Activated CD4-positive, alpha-beta T cell treated with anti-CD3 and anti-CD28 coated beads for 24 hours (primary cell): ENCODE measurements at places on chromosomes 13 and 19.

GRCh38 chr13:25525884-25526283 lies 154.1 kb downstream of the ATP8A2 start:
- DNase-seq, result no peak

- no peak for DNase-seq
Measured at GRCh38 chr13:73715911-73716510, 418.2 kb downstream of the KLF12 start.

DNA sequence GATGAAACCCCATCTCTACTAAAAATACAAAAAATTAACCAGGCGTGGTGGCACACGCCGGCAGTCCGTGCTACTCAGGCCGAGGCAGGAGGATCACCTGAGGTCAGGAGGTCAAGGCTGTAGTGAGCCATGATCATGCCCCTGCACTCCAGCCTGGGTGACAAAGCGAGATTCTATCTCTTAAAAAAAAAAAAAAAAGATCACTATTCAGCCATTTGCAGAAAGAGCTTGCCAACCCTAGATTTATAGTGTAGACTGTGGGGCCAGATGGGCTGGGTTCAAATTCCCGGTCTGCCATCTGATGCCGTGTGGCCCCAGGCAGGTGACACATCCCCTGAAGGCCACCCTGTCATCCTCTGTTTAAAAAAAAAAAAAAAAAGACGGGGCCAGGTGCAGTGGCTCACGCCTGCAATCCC lies 28.9 kb downstream of the SMIM24 start:
- no peak for DNase-seq

DNA sequence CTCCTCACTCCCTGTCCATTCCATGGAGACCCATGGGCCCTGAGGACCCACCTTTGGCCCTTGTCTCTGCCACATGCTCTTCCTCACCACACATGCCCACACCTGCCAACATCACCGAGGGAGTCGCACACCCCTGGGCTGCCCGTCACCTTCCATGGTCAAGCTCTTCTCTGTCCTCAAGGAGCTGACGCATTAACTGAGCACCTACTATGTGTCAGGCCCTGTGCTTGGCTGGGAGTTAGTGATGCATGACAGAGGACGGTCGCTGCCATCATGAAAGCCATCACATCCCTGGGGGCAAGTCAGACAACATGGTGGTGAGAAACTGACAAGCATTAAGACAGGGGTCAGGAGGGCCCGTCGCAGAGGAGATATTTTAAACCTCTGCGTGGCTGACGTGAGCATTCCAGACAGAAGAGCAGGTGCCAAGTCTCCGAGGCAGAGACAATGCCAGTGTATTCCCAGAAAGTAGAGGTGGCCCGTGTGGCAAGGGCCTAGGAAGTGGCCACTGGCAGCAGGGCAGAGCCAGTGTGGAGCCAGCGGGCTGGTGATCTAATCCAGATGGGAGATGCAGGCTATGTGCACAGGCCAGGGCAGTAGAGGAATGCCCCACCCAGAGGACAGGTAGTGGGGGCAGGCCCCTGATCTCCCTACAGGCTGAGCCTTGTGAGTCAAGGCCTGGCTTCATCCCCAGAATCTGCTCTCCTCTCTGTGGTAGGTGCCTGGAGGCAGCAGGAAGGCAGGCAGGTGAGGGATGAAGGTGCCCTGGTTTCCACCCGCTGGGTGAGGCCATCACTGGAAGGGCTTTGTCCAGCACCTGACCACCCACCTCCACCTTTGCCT lies 21.2 kb downstream of the ELAVL1 start:
- DNase-seq, result no peak

- DNase-seq, result no peak
Measured at GRCh38 chr13:34747507-34747906, 194.6 kb upstream of the NBEA start.

- DNase-seq, result no peak
Measured at GRCh38 chr13:48476215-48476614, 56.7 kb downstream of the RCBTB2 start.

DNA sequence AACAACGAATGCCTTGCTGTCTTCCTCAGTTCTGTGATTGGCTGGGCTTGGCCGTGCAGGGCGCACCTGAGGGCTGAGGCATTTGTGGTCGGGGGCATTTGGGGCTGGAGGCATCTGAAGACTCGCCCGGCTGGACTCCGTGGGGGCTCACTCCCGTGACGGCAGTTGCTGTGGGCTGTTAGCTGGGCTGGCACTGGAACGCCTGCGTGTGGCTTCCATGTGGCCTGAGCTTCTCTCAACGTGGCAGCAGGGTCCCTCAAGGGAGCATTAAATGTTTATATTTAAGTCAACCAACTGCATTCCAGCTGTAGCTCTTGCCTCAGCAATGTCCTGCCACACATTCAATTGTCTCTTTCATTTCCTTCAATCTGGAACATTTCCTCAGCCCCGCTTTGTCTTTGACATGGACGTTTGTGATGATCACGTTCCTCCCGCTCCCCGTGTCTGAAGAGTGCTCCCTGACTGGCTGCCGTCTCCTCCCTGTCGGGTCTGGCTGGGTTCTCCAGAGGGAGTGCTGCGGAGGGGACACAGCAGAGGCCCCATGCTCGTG lies 21.0 kb downstream of the CCDC8 start:
- no peak for DNase-seq

DNA sequence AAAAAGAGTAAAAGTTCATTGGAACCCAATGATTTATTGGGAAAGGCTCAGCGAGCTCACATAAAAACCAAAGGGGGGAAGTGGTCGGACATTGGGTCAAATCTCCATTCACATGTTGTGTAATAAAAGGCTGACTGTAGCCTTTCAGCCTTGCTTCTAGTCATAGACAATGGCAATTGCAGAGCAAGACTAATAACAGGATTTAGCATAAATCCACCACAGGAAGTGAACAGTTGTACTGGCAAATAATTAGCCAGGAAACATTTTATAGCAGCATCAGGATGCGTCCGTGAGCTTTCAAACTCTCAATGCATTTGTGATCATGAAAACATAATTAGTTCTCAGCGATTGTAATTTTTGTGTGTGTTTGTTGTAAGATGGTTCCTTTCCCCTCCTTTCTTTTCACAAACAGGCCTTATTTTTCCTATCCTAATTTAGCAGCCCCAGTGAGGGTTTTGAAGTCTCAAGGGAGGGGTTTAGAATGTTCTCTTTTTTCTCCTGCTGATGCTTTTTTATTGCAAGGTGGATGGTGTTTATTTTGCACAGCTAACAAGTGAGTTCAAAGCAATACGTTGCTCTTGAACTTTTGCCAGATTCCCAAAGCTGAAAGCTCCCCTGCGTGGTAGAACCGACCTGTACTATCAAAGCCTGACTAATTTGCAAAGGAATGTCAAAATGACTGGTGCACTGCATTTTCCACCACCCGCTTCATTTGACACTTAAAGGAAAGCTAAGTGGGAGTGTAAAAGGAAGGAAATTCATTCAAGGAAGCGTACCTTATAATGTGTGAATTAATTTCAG lies 105.6 kb downstream of the SPRY2 start:
- DNase-seq, result no peak

DNA sequence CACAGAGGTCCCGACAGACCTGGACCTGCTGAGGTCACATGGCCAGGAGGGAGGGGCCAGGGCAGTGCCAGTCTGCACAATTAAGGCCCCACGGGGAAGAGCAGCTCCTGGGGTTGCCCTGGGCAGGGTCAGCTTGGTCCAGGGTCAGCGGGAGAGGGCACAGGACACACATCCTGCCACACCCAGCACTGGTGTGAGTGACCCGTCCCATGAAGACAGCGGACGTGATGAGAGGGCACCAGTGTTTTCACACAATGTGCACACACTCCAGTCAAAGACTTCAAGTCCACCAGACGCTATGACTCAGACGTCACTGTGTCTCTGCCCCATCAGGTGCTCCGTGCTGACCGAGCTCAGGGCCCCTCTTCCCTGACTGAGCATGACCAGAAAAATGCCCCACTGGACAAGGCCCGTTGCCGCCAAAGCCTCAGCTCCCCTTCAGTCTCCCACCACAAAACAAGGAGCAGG lies 4.2 kb downstream of the TMEM259 start:
- no peak for DNase-seq

DNA sequence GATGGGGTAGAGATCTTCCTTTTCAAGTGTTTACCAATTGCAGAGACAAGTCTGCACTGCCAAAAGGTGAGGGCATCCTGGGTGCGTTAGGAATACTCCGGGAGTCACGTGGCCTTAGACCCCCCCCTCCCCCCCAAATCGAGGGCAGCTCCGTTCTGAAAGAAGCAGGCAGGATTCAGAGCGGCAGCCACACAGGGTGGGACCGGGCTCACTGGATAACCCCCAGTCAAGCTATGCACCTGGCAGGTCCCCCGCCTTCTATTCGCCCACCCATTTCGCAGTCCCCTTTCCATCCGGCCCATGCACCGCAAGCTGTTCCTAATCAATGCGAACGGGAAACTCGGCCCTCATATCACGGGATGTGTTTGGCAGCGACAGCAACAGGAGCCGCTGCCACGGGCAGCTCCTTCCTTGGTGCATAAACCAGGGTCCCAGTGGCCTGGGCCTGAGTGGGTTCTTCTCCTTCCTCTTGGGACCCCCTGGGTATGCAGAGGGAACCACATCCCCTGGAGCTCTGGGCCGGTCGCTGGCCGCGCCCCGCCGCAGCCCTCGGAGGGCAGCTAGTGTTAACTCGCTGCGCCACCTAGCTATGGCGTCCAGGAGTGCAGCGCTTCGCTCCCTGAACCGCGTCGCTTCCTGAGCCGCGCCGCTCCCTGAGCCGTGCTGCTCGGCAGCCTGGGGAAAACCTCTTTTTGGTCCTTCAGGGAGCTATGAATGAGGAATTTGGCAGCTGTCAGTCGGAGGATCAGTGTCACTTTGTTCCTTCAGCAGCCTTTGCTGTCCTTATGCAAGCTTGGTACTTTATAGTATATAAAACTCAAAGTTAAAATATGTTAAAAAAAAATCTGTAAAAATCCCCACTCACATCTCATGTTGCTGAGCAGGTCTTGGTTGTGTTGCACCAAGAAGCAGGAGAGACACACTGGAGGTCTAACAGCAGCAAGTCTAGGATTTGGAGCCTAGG lies 41.4 kb downstream of the LYL1 start:
- peak; percentile 80 for DNase-seq

DNA sequence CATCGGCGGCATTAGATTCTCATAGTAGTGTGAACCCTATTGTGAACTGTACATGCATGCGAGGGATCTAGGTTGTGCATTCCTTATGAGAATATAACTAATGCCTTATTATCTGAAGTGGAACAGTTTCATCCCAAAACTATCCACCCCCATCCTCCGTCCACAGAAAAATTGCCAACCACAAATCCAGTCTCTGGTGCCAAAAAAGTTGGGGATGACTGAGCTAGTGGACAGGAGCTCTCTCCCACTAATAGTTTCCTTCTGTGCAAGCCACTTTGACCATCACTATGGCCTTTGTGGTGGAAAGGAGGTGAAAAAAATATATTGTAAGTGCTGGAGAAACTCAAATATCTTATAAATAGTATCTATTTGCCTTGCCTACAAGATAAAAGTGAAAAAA lies 857.8 kb downstream of the DIAPH3 start:
- no peak for DNase-seq

DNA sequence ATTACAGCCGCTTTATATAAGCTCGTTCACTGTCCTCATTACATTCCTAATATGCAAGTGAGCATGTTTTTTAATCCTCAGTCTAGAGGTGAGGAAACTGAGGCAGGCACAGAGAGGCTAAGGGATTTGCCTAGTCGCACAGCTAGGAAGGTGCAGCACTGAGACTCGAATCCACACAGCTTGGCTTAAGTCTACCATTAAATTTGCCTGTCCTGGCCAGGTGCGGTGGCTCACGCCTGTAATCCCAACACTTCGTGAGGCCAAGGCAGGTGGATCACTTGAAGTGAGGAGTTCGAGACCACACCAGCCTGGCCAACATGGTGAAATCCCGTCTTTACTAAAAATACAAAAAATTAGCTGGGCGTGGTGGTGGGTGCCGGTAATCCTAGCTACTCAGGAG lies 8.0 kb downstream of the RPS16 start:
- DNase-seq, result no peak

DNA sequence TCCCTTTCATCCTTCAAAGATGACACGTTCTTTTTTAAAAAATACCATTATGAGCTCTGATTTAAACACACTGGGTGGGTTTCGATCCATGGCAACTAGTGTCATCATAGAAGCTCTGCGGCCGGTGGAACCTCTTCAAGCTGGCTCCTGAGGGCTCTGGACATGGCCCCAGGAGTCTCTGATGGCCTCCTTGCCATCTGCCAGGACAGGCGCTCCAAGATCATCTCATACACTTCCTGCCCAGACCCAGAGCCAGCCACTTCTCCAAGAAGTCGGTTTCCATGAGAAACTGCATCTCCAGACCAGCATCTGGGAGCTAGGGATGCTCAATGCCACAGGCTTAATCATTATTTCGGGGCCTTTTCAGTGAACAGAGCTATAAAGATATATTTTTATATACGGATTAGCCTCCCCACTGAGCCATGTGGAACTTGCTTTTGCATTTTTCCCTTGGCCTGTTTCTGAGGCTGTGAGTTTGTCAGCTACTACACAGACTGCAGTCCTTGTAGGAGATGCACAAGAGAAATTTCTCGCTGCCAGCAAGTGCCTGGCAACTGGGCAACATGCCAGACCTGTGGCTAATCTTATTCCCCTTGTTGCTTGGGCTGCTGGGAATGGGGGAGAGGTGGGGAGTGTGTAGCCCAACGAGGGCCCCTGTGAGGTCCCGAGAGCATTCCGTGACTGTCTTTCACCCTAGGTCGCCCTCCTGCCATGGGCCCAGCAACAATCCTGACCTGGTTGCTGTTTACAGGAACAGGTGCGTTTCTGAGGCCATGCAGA lies 15.9 kb downstream of the SUGP1 start:
- no peak for DNase-seq
